ENCODE measurements at places on chromosomes 1 and 21.

- peaks cover 6% of the 10 kb centered on the region for H3K36me3 ChIP-seq
- peak overlapping the region; percentile 47 for H3K4me3 ChIP-seq
- no peak for DNase-seq
- no peak overlapping the region for H3K27ac ChIP-seq
- H3K4me1 ChIP-seq = peaks cover 3% of the 10 kb centered on the region
These were observed 32.7 kb downstream of the TTC39A start for GRCh38 chr1:51297401-51298321.

DNA sequence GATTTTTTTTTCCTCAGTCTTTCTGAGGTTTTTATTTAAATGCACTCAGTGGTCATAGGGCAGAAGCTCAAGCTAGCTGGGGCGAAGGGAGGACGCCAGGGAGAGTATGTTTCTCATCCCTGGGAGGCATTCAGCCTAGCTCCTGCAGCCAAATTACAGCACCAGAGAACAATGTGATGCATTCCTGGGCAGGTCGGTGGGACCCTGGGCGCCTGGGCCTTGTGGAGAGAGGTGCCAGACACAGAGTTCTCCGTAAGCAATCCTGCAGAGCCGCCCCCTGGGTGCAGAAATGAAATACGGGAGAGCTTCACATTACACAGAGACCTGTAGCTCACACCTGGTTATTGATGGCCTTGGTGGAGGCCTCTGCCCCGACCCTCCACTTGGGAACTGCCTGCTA is 15.5 kb downstream of the WNT2B start:
- DNase-seq = no peak
- no peaks in the 10 kb centered on the region for H3K4me1 ChIP-seq
- H3K4me3 ChIP-seq = no peak overlapping the region

DNA sequence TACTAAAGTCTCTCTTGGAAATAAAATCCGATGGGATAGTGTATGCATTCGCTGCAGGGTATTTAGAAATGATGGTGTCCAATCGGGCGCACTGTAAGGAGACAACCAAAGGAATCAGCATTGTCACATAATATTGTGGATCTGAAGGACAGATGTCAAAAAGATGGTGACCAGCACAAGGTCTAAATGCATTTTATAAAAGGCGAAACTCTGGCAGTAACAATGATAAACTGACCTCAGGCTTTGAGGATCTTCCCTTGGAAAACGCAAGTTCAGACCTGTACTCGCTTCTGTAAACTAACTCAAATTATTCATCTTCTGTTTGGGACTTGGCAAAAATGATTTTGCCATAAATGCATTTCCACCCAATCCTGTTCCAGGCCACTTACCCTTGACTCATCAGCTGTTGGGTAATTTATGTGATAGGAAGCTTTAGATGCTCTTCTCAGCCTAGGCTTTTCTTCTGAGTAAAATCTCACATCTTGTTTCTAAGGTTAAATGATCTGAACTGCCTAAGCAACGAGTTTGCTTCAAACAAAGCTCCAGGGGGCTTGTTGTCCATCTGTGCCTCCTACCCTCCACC is 33.8 kb downstream of the STPG1 start:
- no peak overlapping the region for H3K4me3 ChIP-seq
- no peak for DNase-seq
- peaks cover 42% of the 10 kb centered on the region for H3K4me1 ChIP-seq
- peaks cover 25% of the 10 kb centered on the region for H3K36me3 ChIP-seq
- H3K27me3 ChIP-seq = no peaks in the 10 kb centered on the region
- H3K27ac ChIP-seq = peak overlapping the region; percentile 86

- no peaks in the 10 kb centered on the region for H3K36me3 ChIP-seq
- H3K27me3 ChIP-seq = no peaks in the 10 kb centered on the region
- no peak for DNase-seq
- H3K27ac ChIP-seq = no peak overlapping the region
- H3K4me3 ChIP-seq = no peak overlapping the region
- peaks cover 1% of the 10 kb centered on the region for H3K4me1 ChIP-seq
These were observed 129.7 kb downstream of the DUSP10 start for GRCh38 chr1:221612047-221612777.

GRCh38 chr21:19018529-19018928 is 614.9 kb upstream of the TMPRSS15 start:
- H3K4me1 ChIP-seq = no peaks in the 10 kb centered on the region
- no peaks in the 10 kb centered on the region for H3K36me3 ChIP-seq
- no peak overlapping the region for H3K4me3 ChIP-seq
- no peak overlapping the region for H3K27ac ChIP-seq

- H3K4me3 ChIP-seq = peak overlapping the region; percentile 74
- DNase-seq = no peak
- H3K36me3 ChIP-seq = peaks cover 4% of the 10 kb centered on the region
- peak overlapping the region; percentile 93 for H3K27ac ChIP-seq
- no peaks in the 10 kb centered on the region for H3K27me3 ChIP-seq
- peaks cover 27% of the 10 kb centered on the region for H3K4me1 ChIP-seq
These were observed 705 bp downstream of the UROD start for GRCh38 chr1:45012639-45013278.

DNA sequence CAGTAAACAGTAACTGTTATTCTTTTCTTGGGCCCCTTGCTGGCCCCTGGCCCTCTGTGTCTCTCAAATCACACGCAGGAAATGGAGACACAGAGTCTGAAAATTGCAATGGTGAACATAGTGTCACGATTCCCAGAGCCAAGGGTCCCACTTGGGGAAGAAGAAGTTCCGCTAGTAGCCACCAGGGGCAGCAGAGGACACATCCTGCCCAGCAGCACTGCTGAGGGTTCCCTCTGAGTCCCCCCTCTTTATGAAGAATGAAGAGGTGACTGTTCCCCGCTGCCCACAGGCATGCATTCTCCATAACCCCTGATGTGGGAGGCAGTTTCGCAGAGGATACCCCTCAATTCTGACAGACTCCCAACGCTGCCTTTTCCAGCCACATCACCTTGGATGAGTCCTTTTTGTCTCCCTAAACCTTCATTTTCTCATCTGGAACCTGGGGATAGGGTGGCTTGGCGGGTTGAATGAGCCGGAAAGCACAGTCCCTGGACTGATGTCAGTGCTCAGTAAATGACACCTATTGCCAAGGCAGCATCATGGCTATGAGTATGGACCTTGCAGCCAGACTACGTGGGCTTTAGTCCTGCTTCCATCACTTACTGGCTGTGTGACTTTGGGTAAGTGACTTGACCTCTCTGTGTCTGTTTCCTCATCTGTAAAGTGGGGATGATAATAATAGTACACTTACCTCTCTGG is 238.0 kb upstream of the TMEM51 start:
- H3K4me1 ChIP-seq = peaks cover 8% of the 10 kb centered on the region
- H3K27ac ChIP-seq = no peak overlapping the region
- peaks cover 3% of the 10 kb centered on the region for H3K27me3 ChIP-seq
- H3K4me3 ChIP-seq = no peak overlapping the region
- peak; percentile 55 for DNase-seq

DNA sequence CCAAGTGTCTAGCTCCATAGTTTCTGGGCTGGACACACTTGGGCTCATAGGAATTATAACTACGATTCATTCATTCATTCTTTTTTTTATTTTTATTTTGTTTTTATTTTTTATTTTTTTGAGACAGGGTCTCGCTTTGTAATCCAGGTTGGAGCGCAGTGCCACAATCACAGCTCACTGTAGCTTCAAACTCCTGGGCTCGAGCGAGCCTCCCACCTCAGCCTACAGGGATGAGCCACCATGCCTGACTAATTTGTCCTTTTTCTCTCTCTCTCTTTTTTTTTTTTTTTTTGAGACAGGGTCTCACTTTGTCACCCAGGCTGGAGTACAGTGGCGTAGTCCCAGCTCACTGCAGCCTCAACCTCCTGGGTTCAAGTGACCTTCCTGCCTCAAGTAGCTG is 42.3 kb downstream of the KCNAB2 start:
- no peaks in the 10 kb centered on the region for H3K27me3 ChIP-seq
- no peak overlapping the region for H3K4me3 ChIP-seq
- H3K4me1 ChIP-seq = no peaks in the 10 kb centered on the region
- DNase-seq = no peak
- no peak overlapping the region for H3K27ac ChIP-seq

- no peaks in the 10 kb centered on the region for H3K27me3 ChIP-seq
- H3K36me3 ChIP-seq = peaks cover 21% of the 10 kb centered on the region
- peak overlapping the region; percentile 70 for H3K4me3 ChIP-seq
- peaks cover 57% of the 10 kb centered on the region for H3K4me1 ChIP-seq
- peak overlapping the region; percentile 81 for H3K27ac ChIP-seq
These were observed 1.8 kb upstream of the ZNF281 start for GRCh38 chr1:200411406-200412257.

DNA sequence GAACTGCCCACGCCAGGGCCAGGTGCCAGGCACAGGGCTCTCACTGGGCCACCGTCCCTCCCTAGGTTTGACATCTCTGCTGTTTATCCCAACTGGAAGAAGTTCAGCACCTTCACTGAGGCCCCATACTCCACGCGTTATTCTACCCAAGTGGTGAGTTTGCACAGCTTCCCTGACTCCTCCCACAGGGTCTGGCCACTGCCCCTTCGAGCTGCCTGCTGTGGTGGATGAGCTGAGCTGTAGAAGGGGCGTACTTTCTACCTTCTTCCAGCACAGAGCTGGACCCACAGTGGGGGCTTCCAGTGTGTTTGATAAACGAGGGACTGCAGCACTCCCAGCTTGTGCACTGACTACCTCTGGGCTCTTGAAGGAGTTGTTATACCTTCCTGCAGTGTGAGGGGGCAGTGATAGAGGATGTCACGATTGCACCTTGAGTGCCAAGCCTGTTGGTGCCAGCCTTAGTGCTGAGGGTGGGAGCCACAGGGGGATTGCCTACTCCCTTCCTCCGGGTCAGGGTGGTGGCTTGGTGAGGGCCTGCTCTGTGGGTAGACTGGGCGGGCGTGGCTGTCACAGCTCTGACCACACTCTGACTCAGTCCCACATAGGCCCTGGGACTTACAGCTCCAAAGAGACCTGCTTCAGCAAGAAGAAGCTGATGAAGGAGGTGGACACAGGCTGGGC is 5.9 kb upstream of the TTC22 start:
- peaks cover 18% of the 10 kb centered on the region for H3K27me3 ChIP-seq
- H3K4me3 ChIP-seq = no peak overlapping the region
- H3K4me1 ChIP-seq = peaks cover 1% of the 10 kb centered on the region
- DNase-seq = no peak
- H3K36me3 ChIP-seq = no peaks in the 10 kb centered on the region

- H3K27ac ChIP-seq = no peak overlapping the region
- no peak for DNase-seq
- H3K36me3 ChIP-seq = no peaks in the 10 kb centered on the region
- no peak overlapping the region for H3K4me3 ChIP-seq
- H3K4me1 ChIP-seq = peaks cover 2% of the 10 kb centered on the region
These were observed 39.3 kb upstream of the TSPEAR start for GRCh38 chr21:44750675-44751025.

DNA sequence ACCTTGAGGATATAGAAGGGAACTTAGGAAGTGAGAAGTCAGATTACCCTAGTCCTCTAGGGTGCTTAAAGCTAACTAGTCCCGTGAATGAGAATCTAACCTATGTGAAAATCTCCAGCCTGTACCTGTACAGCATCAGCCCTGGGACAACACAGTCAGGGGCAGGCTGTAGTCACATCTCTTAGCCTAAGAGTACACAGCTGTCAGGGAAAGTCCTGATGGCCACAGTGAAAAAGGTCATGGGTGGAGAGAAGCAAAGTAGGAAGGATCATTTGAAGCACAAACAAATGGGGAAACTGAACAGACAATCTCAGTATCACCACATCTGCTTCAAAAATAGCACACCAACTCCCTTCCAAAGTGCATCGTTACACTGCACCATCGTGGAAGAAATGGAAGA is 11.7 kb downstream of the CTSK start:
- no peak overlapping the region for H3K4me3 ChIP-seq
- peaks cover 4% of the 10 kb centered on the region for H3K36me3 ChIP-seq
- no peaks in the 10 kb centered on the region for H3K27me3 ChIP-seq

GRCh38 chr1:80987106-80987505 is 813.6 kb upstream of the ADGRL2 start:
- no peak overlapping the region for H3K27ac ChIP-seq
- H3K4me1 ChIP-seq = no peaks in the 10 kb centered on the region

DNA sequence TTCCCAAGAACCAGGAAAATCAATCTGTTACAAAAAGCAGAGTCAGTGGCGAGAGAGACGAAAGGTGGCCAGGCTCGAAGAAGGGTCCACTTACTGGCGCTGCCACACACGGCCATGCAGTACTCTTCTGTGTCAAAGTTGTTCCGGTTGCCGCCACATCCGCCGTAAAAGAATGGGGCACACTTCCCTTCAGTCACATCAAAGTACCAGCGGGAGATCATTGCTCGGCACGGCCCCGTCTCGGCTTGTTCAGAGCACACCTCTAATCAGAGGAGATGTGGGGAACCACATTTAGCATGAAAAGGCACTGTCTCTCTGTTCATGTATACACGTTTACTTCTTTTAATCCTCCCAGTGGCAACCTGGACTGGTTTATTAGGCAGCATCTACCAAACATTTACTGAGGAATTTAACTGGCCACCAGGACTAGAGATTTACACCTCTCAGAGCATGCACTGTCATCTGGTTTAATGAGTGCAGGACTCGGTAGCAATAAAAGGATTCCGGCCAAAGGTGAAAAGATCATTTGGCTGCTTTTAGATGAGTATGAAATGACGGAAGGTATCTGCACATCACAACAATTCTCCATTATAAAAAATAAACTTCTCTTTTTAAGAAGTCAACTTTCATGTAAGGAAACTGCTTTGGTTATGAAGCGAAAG is 170.5 kb downstream of the APP start:
- DNase-seq = no peak
- H3K27ac ChIP-seq = peak overlapping the region; percentile 97
- H3K36me3 ChIP-seq = peaks cover 41% of the 10 kb centered on the region
- H3K4me3 ChIP-seq = no peak overlapping the region
- peaks cover 51% of the 10 kb centered on the region for H3K4me1 ChIP-seq
- no peaks in the 10 kb centered on the region for H3K27me3 ChIP-seq

DNA sequence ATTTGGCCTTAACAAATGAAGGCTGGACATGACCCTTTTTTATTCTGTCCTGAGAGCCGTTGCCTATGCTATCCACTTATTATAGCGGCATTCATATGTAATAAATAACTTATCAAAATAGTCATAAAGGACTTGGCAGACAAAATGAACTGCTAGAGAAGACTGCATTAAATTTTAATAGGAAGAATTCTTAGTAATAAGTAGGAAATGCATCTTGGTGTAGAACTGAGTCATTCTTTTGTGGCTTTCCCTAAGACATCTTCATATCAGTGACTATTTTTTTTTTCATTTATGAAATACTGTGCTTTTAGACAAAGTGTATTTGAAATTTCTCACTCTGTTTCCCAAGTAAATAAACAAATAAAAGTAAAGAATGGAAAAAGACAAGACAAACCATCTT is 45.6 kb downstream of the PBX1 start:
- peaks cover 13% of the 10 kb centered on the region for H3K36me3 ChIP-seq
- H3K4me1 ChIP-seq = peaks cover 72% of the 10 kb centered on the region
- no peak for DNase-seq
- H3K27ac ChIP-seq = peak overlapping the region; percentile 91
- H3K4me3 ChIP-seq = no peak overlapping the region

GRCh38 chr1:64584479-64584878 is 114.5 kb downstream of the CACHD1 start:
- no peak overlapping the region for H3K27ac ChIP-seq
- no peak for DNase-seq
